ENCODE measurements at places on chromosomes 13 and 19.

DNA sequence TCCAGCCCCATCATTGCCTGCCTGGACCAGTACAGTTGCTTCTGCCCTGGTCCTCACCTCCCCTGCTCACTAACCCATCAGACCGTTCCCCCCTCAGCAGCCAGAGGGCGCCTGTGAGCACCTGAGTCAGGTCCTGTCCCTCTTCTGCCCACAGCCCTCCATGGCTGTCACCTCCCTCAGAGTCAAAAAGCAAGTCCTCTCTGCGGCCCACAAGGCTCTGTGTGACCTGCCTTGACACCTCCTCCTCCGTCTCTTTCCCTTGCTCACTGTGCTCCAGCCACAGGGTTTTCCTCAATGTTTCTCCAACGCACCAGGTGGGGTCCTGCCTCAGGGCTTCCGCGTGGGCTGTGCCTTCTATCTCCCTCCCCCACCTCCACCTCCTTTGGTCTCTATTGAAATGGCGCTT is 29.4 kb upstream of the PTPRS start:
- peak; percentile 19 for DNase-seq

DNA sequence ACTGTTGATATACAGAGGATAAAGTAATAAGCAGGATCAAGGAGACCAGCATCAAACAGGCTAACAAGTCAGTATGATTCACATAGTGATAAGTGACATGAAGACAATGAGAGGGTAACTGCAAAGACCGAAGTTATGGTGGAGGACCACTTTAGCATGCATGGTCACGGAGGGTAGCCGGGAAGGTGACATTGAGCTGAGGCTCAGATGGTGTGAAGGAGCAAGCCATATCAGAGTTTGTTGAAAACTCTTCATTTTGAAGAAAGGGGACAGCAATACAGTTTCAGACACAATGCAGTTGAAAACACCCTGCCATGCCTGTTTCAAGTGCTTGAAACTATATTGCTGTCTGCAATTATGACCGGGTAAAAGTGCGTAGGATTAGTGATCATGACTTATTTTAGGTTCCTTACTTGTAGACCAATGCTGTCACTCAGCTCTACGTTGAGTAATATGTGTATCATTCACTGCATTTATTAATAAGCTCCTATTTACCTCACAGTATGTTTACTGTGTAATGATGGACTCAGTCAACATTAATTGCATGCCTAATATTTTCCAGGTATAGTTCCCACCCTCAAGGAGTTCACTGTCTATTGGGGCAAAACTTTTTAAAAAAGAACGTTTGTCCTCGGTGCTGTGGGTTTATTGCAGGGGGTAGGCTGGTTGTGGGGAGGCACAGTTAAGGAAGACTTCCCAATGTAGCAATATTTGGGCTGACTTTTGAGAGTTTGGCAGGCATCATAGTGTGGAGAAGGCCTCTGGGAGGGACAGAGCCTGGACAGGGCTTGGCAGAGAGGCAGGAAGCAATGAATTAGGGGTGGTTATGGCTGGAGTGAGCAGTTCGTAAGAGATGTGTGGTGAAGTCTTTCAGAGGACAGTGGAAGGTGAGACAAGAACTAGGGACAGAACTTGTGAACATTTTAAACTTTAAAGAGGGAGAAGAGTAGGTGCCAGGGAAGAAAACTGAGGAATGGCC is 3.2 kb downstream of the UBAC2 start:
- DNase-seq = no peak

DNA sequence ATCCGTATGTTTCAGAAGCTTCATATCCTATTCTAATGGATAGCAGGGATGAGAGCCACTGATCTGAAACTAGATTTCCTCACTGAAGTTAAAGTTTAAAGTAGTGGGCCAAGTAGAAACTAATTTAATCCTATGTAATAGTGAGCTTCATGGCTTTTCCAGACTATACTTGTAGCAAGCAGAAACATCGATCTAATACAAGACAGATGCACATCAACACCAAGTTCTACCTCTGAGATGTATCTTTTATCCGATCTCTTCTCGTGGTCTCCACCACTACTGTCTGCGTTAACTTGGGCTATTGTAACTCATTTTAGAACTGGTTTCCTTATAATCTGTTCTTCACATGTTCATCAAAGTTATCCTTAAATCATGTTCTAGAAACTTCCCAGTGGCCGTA is 3.1 kb downstream of the ERCC5 start:
- no peak for DNase-seq

- no peak for DNase-seq
Observed at GRCh38 chr19:13275016-13275722, 125.0 kb downstream of the IER2 start.

DNA sequence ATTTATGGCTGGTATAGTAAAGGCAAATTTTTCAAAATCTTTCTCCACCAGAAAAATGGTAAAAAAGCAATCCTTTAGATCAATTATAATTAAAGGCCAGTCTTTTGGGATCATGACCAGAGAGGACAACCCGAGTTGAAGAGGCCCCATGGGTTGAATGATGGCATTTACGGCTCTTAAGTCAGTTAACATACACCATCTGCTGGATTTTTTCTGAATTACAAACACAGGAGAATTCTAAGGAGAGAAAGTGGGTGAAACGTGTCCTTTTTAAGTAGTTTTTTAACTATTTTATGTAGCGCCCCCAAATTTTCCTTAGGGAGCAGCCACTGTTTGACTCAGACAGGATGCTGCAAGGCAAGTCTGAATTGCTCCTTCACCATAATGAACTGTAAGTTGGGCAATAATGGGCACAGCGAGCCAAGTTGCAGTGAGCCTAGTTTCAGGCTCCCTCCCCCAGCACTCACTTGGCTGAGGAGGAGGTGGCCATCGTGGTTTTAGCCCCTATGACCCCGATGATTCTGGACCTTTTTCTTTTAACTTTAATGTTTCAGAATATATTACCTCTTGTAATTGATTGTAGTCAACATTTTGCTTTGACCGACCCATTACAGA is 13.6 kb upstream of the ZNF611 start:
- DNase-seq = peak; percentile 8

DNA sequence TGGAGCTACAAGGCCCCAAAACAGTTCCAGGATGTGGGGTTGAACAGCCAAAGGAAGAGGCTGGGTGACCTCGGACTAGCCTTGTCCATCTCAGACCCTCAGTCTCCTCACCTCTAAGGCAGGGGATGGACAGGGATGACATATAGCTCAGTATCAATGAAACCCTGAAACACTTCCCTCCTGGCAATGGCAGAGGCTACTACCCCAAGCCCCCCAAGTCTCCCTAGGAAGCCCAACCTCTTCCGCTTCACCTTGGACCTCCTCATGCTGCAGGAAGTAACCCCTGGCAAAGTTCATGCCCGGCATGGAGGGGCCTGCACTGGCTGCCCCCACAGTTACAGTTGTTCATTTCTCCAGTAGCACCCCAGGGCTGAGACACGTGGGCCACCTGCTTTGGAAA is 10.6 kb downstream of the CCDC97 start:
- DNase-seq = no peak

DNA sequence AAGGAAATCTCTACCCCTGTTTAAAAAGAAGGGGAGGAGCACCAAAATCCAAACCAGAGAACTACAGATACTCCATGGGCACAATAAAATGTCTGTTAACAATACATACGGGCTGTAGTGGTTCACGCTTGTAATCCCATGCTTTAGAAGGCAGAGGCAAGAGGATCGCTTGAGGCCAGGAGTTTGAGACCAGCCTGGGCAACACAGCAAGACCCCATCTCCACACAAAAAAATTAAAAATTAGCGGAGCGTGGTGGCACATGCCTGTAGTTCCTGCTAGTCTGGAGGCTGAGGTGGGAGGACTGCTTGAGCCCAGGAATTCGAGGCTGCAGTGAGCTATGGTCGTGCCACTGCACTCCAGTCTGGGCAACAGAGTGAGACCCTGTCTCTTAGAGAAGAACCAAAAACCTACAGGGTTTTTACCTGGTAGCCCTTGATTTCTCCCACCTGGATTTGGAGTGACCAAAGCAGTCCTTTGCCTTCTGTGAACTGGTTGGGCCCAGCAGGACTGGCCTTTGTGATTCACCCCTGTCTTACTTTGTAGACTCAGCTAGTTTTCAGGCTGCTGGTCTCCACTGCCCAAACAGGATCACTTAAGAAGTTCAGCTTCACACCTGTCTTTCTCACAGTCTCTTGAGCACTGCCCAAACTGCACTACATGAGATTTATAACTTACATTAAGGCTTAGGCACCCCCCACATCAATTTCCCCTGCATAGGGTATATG is 38.7 kb upstream of the FLT1 start:
- no peak for DNase-seq

- no peak for DNase-seq
Observed at GRCh38 chr13:64413529-64413928, 2816.6 kb downstream of the PCDH9 start.

DNA sequence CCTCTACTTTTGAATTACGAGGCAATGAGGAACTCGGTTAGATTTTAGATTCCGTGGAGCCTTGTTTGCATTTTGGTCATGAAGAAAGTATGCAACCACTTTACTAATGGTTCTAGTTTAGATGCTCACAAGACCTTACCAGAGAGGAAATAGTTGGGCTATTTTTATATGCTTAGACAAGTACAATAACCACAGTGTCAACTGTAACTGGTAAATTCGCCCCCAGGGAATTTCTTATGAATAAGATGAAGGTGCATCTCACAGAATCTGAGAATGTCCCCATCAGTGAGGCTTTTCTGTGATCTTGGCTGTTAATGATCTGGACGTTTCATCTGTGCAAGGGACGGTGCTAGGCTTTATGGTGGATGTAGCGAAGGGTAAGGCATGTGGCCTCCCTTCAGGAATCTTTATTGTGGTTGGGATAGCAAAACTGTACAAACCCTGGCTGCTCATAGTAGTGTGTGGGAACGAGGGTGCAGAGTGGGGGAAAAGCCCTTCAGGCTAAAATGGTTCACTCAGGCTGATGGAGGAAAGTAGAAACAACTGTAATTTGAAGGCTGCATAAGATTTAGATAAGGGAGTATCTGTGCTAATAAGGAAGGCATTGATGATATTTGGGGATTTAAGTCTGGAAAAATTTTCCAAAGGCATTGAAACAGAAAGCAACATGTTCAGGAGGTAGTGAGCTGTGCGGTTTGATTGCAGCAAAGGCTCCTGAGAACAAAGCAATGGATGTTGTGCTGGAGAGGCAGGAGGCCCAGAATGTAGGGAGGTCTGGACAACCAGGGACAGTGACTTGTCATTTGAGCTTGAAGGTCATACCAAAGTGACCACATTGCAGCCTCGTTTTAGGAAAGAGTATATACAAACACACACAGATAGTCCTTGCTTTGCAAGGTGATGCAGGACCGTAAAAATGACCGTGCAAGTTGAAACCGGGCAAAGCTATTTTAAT is 28.4 kb downstream of the UBAC2 start:
- no peak for DNase-seq

- no peak for DNase-seq
Observed at GRCh38 chr19:39352381-39353255, 10.4 kb downstream of the SAMD4B start.

GRCh38 chr13:98490195-98490836 is 86.6 kb downstream of the STK24 start:
- no peak for DNase-seq

DNA sequence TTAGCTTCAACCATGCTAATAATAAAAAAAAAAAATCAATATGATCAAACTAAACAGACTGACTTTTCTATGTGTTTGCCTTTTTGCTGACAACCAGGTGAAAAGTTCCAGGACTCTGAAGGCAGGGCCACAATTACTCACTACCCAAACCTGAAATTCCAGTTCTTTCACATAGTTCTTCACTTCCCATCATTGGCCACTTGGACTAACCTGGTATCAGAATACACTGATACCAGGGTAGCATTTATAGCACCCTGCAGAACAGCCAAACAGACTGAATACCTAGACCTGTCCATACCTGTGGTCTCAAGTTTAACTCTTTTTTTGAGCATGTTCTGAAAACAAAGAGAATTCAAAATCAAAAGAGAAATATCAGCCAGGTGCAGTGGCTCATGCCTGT is 25.1 kb downstream of the ELF1 start:
- no peak for DNase-seq

GRCh38 chr19:10095622-10095947 is 6.9 kb downstream of the ANGPTL6 start:
- DNase-seq = no peak

GRCh38 chr13:33512880-33513554 is 227.5 kb upstream of the STARD13 start:
- no peak for DNase-seq

DNA sequence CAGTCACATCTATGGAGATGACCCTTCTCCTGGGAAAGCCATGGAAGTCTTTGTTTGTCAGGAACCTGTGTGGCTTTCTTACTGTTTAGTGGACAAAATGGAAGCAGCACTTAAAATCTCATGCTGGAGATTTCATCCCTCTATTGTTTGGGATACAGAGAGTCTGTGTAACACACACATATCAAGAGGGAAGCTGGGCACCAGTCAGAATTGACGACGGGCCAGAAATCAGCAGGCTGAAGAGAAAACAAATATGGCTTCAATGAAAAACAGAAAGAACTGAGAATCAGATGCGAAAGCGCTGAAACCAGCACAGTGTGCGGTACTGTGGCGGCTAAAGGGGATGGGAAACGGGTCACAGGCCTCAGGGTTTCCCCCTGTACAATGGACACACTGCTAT is 72.2 kb upstream of the WASF3 start:
- DNase-seq = no peak

DNA sequence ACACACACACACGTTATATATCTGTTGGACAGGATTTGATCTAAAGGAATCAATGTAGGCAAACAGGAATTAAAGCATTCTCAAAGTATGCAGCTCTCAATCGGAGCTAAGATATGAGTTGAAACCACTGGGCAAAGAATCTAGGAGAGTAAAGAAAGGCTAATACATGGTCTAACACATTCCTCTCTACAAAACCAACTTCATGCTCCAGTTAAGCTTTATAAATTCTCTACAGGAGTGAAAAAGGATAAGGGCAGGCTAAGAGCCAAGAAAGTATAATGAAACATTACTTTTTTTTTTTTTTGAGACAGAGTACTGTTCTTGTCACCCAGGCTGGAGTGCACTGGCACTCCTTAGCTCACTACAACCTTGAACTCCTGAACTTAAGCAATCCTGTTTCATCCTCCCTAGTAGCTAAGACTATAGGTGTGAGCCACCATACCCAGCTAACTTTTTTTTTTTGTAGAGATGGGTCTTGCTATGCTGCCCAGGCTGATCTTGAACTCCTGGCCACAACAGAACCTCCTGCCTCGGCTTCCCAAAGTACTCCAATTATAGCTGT is 10.6 kb downstream of the FBXL3 start:
- DNase-seq = no peak

DNA sequence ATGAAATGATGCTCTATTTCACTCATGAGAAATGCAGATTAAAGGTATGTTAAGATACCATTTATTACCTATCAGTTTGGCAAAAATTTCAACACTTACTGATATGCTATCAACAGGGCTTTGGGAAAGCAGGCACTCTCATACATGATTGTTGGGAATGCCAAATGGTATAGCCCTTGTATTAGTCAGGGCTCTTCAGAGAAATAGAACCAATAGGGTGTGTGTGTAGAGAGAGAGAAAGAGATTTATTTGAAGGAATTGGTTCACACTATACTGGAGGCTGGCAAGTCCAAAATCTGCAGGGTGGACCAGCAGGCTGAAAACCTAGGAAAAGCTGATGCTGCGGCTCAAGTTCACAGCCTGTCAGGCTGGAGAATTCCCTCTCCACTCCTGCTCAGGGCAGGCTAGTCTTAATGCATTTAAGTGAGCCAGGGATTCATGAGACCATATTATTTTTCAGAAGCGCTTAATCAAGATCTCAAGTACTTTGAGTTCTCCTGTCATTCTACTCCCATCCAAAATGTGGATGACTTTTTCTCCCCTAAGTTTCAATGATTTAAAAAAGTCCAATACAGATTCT is 72.4 kb downstream of the NHLRC3 start:
- DNase-seq = no peak

GRCh38 chr19:40662925-40663694 is 27.3 kb downstream of the NUMBL start:
- DNase-seq = peak; percentile 76

GRCh38 chr19:28051047-28051446 is 1161.9 kb downstream of the UQCRFS1 start:
- no peak for DNase-seq

All from NCI-H2081 (cell line).